Stimulated activated CD4-positive, alpha-beta T cell treated with anti-CD3 and anti-CD28 coated beads, TNF-alpha, amount 100 ng/mL, for 48 hours (primary cell): ENCODE measurements at places on chromosomes 1 and 21.

- no peak for DNase-seq
Measured at GRCh38 chr1:181497870-181498269, 14.6 kb downstream of the CACNA1E start.

DNA sequence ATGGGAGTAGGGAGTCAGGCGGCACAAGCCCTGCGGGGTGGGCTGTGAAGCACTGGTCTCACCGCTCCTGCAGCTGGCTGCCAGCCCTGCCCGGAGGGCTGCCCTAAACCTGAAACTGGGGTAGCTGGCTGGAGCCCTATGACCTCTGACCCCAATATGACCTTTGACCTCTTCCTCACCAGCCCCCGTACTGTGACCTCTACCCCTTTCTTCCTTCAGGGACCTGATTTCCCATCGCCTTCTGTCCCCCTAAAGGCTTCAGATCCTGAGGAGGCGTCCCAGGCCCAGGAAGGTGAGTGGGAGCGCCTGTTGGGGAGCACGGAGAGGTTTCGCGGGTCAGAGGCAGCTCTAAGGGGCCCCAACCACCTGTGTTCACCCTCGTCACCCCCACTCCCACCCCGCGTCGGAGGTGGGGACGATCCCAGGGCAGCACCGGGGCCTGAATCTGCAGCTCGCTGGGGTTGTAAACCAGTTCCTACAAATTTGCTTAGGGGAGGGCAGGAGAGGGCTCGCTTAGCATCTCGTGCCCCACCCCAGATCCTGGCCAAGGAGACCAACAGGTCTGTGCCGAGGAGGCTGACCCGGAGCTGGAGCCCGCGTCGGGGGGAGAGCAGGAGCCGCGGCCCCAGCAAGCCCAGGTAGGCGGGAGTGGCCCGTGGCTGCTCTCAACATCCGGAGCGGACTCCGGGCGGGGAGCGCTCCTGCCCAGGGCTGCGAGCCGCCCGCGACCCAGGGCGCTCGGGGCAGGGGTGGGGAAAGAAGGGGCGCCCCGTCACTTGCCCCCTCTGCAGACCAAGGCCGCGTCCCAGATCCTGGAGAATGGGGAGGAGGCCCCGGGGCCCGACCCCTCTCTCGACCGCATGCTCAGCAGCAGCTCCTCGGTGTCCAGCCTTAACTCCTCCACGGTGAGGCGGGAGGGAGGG, 7.3 kb downstream of the SYTL1 start:
- no peak for DNase-seq

DNA sequence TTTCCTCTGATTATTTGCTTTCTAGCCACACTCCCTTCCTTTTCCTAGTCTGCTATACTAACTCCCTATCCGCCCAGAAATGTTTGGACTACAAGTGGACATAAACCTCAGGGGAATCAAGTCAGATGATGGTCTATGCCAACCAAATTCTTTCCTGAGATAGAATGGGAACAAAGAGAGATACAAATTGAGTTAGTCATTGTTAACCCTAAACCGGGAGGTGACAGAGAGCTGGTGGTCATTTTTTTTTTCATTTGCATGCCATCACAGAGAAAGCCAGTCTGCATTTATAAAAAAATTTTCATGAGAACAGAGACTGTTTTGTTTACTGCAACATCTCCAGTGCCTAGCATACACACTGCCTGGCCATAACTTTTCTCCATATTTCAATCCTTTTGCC, 35.0 kb downstream of the MYSM1 start:
- no peak for DNase-seq

- DNase-seq, result no peak
Measured at GRCh38 chr1:177256153-177257075, 85.7 kb downstream of the BRINP2 start.

- no peak for DNase-seq
Measured at GRCh38 chr1:237791592-237791991, 99.1 kb downstream of the ZP4 start.

DNA sequence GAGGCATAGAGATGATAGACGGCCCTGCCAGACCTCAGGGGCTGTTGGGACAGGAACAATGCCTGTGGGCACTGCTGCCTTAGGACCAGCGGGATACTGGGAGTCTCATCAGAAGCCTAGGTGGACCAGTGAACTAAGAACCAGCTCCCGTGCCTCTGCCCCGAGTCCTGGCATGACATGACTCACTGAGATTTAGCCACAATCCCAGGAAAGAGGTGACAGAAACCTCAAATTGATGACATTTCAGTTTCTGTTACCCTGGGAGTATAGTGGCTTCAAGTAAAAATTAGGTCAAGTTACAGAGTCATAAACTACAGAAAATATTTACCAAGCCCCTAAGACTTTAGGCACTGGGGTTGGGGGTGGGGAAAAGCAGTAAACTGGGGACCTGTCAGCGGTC, 74.6 kb upstream of the GADD45A start:
- DNase-seq, result no peak

GRCh38 chr1:30909365-30910068, 959 bp upstream of the SDC3 start:
- no peak for DNase-seq

- no peak for DNase-seq
Measured at GRCh38 chr1:24168245-24168644, 18.8 kb downstream of the IFNLR1 start.

DNA sequence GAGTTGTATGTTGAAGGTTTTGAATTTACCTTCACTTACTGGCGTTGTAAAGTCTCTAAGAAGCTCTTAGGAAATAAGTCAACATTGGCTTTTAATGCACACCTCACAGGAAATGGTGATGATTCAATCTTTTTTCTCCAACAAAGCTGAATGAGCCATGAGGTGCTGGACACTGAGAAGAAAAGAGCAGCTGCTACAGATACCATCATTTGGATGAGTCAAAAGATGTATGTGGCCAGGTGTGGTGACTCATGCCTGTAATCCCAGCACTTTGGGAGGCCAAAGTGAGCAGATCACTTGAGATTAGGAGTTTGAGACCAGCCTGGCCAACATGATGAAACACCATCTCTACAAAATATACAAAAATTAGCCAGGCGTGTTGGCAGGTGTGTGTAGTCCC, 3.3 kb upstream of the IL23R start:
- no peak for DNase-seq

DNA sequence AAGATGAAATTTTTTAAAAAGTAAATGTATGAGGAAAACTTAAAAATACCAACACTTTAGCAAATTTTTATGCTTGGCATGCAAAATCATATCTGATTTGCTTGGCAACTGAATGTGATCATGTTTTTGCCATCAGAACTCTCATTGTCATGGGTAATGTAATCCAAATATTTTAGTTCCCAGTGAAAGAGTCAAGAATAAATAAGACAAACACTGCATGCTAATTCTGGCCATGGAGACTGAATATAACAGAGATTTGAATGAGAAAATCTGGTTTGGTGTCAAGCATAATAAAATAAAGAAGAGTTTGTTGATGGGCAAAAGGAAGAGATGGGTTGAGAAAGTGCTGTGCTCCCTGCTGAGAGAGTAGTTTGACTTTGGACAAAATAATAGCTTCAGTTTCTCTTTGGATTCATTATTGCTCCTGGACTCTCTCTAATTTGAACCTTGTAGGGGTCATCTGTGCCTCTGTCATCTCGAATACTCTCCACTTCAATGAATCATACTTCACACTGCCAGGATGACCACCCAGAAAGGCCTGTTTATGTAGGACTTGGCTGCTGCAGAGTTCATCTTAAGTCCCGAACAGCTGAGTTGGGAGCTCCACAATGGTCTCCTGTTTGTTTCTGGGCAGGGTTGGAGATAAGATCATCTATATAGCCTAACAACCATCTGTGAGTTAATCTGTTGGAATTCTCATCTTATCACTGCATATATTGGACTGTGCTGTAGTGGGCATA, 34.4 kb downstream of the ADAMTS1 start:
- DNase-seq, result no peak

DNA sequence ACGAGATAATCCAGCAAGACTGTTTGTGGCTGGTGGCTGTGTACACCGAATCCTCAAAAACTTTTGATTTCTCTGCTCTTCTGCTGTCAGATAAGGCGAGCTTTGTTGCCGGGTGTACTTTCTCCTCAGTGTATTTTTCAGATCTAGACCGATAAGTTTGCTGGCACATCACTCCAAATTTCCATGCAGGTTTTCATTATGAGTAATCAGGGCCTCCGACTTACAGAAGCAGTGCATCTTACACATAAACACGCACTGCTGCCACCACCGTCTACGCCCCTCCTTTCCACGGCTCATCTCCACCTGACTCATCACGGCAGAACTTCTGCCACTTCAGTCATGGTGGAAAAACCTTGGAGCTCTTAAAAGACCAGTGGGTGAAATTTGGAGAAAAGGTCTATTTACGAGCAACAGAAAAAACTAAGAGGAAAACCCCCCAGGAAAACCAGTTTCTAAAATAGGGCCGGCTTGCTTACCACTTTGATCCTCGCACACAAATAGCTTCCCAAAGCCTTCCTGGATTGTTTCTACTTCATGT, 7.7 kb downstream of the ZBTB21 start:
- DNase-seq, result peak; percentile 64
